ENCODE measurements at places on chromosomes 6 and 20.
A peak's percentile ranks its signal among the peaks of the same experiment; 100 is the strongest.

DNA sequence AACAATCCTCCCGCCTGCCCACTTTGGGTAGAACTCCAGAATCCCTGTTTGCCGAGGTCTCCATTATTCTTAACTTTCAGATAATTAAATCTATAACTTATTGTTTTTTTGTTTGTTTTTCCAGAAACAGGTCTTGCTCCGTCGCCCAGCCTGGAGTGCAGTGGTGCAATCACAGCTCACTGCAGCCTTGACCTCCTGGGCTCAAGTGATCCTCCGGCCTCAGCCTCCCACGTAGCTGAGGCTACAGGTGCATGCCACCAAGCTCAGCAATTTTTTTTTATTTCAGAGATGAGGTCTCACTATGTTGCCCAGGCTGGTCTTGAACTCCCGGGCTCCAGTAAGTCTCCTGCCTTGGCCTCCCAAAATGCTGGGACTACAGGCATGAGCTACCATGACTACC, 28.8 kb downstream of the ZMYND8 start:
- DNase-seq: no peak

GRCh38 chr6:57207141-57207540, 15.0 kb downstream of the RAB23 start:
- no peak for DNase-seq

GRCh38 chr6:149861603-149862423, 2.3 kb downstream of the LRP11 start:
- no peak for DNase-seq

- DNase-seq: no peak
Observed at GRCh38 chr6:40685862-40686261, 98.7 kb upstream of the LRFN2 start.

- DNase-seq: no peak
Observed at GRCh38 chr20:18090044-18090443, 32.3 kb upstream of the OVOL2 start.

- DNase-seq: no peak
Observed at GRCh38 chr20:4613718-4614620, 107.7 kb upstream of the PRND start.

GRCh38 chr6:100479179-100480035, 14.7 kb upstream of the SIM1 start:
- DNase-seq: peak; percentile 30
